ENCODE measurements at places on chromosomes 3 and 15. TPM values are rescaled to one million over a fixed set of nuclear protein-coding genes. Genes with fewer than 3 reads are reported as not detected.

The FILIP1L gene
- total RNA-seq = 47.1 TPM

DNA sequence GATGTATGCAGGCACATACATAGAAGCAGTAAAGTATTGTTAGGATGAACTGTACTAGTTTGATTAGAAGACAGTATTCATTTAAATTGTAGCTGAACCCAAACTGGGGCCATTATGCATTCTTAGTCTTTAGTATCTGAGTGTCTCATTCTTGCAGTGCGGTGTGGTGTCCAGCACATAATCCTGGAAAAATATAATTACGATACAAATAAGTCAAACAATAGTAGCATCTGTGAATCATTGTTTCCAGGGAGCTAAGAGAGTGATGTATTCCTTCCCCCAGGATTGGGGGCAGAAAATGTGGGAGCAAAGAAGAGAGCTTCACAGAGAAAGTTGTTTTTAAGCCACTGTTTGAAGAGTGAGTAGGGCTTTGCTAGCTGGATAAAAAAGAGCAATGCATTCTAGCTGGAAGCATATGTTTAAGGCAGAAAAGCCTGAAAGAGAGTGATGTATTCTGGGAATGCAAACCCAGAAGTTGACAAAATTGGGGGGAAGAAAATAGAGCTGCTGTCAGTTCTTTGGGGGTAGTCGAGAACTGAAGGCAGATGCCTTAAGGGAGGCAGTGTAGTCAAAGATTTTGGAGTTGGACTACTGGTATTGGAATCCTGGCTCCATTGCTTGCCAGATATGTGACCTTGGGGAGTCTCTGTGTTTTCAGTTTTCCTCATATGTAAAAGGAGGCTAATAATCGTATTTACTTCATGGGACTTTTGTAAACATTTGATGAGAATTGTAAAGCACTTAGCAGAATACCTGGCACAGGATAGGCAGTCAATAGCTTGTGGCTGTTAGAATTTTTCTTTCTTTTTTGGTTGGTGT is 14.1 kb downstream of the SLMAP start:
- no peak for DNase-seq

DNA sequence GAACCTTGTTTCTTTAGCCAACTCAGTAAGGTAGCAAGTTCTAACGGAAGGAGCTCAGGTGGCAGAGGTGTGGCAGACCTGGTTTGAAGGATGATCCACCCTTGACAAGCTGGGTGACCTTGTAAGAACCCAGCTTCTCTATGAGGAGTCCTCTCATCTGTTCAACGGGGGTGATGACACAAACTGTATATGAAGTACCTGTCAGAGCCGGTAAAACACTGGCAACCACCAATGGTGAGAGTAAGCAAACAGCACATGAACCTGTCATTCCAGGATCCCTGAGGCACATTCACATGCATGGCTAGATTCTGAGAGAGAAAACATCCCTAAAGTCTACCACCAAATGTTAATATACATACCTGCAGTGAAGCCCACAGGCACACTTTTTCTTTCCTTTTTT is 2.4 kb downstream of the SCAP start:
- DNase-seq = no peak

DNA sequence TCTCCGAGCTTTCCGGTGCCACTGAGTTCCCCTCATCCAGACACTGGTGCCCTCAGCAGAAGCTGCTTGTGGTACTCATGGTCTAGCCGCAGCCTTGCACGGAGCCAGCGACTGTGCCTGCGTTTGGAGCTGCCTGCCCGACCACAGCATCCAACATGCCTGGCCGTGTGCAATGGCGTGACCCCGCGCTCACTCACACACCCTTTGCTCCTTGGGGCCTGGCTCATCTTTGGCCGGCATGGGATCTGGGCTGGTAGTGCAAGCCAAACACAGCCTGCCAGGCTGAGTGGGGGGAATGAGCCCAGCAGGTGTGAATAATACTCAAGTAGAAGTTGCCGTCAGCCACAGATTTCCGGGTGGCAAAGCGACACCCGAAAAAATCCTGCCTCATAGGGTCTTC is 1178.7 kb upstream of the GBE1 start:
- peak; percentile 52 for DNase-seq

DNA sequence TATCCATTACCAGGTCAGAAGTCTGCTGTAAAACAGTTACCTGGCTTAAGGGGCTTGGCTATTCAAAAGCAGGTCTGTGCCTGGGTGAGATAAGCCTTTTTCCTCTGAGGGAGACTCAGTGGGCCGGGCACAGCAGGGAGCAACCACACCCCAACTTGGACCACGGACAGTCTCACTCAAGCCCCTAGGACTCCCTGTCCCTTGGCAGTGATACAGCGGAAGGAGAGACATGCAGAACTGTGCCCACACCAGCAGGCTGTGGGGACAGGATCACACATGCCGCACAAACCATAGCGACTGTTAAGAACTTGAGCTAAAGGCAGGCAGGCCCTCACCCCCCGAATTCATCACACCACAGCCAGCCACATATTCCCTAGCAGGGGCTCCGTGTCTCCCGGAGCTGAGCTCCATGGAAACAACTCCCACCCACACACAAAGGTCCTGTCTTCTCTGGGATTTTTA is 2.8 kb upstream of the GP5 start:
- DNase-seq = no peak
